Stimulated activated CD4-positive, alpha-beta T cell treated with anti-CD3 and anti-CD28 coated beads, Interleukin-12 subunit alpha, Interleukin-12 subunit beta, amount 100 ng/mL, for 4 hours (primary cell): ENCODE measurements at places on chromosomes 12 and 14.

GRCh38 chr14:75577090-75577489 lies 1.3 kb upstream of the FLVCR2 start:
- no peak for DNase-seq

GRCh38 chr14:75042035-75042434 lies 9.2 kb downstream of the MLH3 start:
- DNase-seq, result no peak

DNA sequence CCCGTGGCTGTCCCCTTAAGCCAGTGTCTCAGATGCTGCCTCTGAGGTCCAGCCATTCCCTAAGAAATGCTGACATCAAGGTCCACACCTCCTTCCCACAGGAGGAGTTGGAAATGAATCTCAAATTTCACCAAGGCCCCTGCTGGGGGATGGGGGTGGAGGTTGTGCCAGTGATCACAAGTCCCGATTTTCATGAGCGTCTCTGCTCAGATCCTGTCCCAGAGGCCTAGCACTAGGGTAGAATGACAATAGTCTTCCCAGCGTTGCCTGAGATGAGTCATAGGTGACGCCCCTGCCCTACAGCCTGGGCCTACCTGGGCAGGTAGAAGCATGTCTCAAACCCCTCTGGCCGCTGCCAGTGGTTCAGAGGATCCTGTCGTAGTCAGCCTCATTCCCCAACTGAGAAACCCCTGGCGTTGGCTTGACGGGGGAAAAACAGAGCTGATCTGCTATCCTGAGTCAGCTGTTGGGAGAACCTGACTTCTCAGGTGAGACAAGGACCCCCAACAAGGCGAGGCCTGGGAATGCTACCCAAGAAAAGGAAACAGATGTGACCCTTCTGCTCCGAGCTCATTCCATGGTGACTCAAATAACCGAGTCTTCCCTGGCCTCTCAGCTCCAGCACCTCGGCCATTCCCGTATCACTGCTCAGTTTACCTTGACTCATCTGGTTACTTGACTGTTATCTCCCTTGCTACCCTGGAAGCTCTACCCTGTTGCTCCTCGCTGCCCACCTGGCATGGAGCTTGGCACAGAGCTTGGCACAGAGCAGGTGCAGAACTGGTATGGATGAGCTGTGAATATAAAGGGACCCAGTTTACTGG lies 21.8 kb upstream of the SPPL3 start:
- no peak for DNase-seq

DNA sequence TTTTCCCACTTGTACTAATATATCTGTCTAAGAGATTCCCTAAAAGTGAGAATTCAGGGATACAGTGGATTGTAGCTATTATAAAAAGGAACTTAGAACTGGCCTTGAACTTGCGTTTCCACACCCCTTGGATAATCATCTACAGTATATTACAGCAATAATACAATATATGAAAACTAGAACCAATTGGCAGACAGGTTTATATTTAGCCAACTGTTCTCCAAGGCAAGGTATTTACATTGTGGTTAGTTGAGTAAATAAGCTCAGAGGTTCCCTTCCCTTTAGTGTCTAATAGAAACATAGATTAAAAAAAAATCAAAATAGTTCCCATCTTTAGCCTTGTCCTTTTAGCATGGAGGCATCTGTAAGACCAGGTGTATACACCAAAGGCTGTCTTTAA lies 42.1 kb downstream of the LIMA1 start:
- DNase-seq, result no peak

GRCh38 chr14:103867523-103867953 lies 20.2 kb upstream of the PPP1R13B start:
- DNase-seq, result no peak

GRCh38 chr12:5656836-5657235 lies 224.9 kb downstream of the NTF3 start:
- no peak for DNase-seq

DNA sequence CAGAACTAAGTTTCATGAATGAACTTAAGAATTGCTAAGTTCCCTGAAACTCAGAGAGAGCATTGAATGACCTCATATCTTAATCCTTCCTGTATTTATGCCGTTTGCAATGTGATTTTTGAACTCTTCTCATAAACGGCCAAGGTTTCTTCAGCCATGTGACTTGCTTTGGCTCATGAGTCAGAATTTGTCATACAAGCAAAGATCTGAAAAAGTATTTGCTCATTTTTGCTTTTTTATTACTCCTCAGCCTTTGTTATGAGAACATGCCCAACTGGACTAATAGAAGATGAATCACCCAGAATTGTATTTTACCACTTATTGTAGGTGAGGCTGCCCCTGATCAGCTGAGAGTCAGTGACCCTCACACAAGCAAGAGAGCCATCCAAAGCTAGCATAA lies 693.8 kb downstream of the BCL11B start:
- DNase-seq, result no peak

GRCh38 chr14:99127651-99128167 lies 144.3 kb downstream of the BCL11B start:
- no peak for DNase-seq

- DNase-seq, result no peak
Observed at GRCh38 chr12:52602552-52602951, 1.3 kb upstream of the KRT72 start.

GRCh38 chr12:93714382-93714781 lies 37.2 kb downstream of the CRADD start:
- no peak for DNase-seq

- no peak for DNase-seq
Observed at GRCh38 chr12:107436376-107436775, 249.2 kb upstream of the PWP1 start.

GRCh38 chr14:23478109-23478759 lies 8.7 kb downstream of the NGDN start:
- DNase-seq, result peak; percentile 47

GRCh38 chr14:81802341-81802740 lies 268.7 kb upstream of the SEL1L start:
- no peak for DNase-seq

DNA sequence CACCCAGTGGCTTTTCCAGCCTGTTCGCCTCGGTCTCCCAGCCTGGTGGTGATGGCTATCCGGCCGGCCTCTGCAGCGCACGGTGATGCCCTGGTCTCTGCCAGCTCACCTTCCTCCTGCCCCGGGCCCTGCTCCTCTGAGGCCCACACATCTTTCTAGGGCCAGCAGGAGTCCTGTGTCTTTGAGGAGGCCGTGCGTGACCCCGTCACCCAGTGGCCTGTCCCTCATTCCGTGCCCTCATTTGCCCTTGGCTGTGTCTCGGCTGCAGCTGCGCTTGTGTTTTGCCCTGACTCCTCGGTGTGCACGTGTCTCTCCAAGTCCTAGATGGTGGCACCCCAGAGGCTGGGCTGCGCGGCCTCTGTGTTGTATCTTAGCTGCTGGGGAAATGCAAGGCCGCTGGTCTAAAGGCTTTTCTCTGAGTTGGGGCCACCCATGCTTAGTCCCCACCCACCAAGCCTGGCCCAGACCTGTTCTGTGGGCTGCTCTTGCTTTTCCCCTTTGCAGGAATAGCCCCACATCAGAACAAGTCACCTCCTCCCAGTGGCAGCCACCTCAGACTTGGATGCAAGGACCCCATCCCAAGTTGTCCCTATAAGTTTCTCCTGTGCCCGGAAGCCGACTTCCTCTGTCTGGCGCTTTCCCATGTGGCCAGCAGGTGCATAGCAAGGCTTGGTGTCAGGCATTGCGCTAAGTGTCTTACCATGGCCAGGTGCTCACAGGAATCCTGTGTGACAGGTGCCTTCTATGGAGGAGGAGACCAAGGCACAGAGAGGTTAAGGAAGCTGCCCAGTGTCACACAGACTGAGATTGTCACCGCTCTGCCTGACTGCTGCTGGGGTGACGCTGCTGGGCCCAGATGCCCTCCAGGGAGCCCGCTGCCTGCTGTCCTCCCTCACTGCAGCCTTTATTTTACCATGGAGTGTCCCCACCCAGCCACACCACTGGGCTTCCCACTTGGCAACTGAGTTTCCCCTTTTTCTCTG lies 64.5 kb downstream of the TSPAN9 start:
- no peak for DNase-seq

DNA sequence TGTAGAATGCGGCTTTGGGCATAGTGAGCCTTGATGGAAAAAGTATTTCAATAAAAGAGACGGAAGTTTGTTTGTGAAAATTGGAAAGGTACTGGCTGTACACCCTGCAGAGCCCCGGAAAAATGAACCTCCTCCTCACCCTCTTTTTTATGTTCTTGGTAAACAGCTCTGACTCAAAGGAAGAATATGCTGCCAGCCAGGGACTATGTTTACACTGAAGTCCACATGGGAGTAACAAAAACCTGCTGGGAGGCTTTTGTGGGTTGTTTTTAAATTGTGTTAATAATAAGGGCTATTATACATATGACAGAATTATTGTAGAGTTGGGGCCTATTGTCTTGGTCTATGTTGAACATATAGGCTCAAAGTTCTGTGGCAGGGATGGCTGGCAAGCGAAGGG lies 70.7 kb downstream of the TTC8 start:
- DNase-seq, result no peak

DNA sequence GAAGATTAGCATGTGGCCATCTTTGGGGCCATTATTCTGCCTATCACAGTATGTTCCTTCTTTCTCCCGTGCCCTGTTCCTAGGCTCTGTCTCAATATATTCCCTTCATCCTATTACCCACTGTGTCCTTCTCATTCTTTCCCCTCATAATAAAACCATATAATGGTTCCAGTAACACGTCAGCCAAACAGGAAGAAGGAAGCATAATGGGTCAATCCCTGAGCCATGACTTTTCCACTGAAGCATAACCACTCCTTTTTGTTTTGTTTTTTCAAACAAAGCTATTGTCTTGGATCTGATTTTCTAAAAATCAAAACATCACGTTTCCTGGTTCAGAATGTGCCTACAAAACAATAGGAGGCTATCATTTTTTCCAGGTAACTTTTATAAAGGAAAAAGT lies 21.3 kb upstream of the RHOJ start:
- no peak for DNase-seq

GRCh38 chr12:105740970-105741725 lies 397.6 kb downstream of the NUAK1 start:
- DNase-seq, result no peak

DNA sequence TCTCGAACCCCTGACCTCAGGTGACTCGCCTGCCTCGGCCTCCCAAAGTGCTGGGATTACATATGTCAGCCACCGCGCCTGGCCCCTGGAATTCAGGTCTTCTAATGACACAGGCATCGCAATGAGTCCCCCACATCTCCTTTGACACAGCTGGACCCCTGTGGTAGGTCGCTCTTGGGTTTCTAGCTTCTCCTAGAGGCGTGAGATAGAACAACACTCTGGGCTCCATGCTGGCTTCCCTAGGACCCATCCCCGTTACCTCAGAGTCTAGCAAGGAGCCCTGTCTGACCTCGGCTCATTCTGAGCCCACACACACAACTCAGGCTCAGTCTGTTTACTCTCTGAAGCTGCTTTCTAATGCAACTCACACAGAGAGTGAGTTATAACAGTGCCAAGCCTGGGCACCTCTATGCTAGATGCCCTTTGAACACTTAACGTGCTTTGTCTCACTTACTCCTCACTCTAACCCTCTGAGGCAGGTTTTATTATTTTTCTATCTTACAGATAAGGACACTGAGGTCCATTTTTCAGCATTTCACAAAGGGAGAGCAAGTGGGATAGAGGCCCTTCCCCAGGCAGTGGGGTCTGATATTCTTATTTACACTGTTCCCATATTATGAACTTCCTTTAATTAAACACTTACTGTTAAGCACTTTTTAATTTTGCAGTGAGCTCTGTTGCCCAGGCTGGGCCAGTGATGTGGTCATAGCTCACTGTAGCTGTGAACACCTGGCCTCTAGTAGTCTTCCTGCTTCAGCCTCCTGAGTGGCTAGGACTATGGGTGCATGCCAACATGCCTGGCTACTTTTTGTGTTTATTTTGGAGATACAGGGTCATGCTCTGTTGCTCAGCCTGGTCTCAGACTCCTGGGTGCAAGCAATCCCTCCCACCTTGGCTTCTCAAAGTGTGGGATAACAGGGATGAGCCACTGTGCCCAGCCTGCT lies 40.6 kb upstream of the RBM19 start:
- DNase-seq, result no peak

- DNase-seq, result no peak
Observed at GRCh38 chr14:31205681-31206535, 1.7 kb downstream of the HECTD1 start.

DNA sequence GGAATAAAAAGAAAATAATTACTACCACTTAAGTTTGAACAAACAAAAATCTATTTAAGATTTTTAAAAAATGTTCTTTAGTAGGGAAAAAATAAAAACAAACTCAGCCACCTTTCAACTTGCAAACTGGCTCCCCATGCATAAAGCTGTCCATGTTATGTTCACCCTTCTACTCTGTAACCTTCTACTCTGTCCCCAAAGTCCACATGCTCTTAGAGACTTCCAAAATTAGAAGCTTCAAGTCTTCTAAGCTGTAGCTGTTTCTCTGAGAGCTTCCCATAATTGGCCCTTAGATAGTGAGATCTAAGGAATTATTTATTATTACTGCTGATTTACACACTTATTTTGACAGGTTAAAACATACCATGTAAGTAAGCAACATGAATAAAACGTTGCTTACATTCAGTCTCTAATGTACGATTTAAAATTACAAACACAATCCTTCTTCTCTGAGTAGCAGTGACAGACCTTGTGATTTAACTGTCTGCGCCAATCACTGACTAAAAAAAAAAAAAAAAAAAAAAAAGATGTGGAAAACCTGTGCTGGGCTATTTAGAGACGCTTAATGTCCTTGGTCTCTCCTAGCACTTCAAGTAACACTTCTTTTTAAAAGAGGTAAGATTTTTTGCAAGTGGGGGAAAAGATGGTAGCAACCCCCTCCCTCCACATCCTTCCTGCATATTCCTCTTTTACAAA lies 28.3 kb upstream of the GRIP1 start:
- DNase-seq, result no peak

DNA sequence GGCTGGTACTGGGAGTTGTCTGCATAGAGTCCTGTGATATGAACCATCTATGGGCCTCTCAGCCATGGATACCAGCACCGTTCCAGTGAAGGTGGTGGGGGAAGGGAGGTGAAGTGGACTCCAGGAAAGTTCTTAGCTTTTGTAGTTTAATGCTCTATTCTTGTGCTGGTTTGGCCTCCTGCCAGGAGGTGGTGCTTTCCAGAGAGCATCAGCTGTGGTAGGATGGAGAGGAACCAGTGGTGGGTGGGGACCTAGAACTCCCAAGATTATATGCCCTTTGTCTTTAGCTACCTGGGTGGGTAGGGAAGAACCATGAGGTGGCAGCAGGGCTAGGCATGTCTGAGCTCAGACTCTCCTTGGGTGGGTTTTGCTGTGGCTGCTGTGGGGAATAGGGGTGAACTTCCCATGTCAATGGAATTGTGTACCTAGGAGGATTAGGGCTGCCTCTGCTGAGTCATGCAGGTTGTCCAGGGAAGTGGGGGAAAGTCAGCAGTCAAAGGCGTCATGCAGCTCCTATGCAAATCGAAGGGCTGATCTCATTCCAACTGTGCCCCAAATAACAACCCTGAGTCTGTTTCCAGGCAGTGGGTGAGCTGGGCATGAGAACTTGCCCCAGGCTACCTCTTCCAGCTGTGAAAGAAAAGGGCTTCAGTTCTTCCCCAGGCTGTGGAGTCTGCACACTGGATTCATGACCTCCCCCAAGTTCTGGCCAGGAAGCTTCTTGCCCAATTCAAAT lies 14.2 kb downstream of the GZMH start:
- DNase-seq, result no peak

- no peak for DNase-seq
Observed at GRCh38 chr12:118549510-118549980, 173.2 kb downstream of the SUDS3 start.

- no peak for DNase-seq
Observed at GRCh38 chr12:8449355-8449859, 6.4 kb upstream of the CLEC6A start.

GRCh38 chr12:130041983-130042812 lies 120.1 kb upstream of the FZD10 start:
- DNase-seq, result peak; percentile 47

- DNase-seq, result no peak
Observed at GRCh38 chr12:116628450-116628793, 69.2 kb downstream of the MAP1LC3B2 start.
